BE2C (cell line): ENCODE measurements at places on chromosomes 16 and 17.

- no peak for DNase-seq
Measured at GRCh38 chr17:15649861-15650421, 30.4 kb upstream of the FBXW10B start.

DNA sequence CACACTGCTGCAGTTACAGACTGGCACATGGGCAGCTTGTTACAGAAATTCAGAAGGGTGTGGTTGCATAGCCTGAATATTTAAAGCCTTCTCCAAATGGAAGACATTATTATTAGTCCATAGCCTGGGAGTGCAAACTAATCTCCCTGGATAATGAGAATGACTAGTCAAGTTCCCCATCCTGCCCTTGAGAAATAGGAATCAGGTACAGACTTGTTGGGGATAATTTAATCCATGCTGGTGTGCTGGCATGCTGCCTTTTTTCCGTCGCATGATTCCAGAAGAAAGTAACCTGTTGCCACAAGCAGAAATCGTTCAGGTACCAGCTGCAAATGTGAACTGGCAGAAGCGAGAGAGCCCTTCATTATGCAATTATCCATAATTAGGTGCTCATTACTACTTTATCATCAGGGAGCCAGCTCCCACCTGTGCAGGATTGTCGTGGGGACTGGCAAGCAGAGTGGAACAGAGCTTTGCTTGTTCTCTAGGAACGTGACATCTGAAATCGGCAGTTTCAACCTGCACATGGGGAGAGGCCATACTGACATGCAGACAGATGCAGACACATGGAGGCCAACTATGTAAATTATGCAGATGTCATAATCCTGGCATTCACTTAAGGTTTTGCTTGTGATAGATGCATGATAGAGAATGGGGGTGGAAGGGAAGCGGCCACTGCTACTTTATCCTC lies 419.4 kb downstream of the PMP22 start:
- no peak for DNase-seq

- no peak for DNase-seq
Measured at GRCh38 chr17:47949946-47950345, 7.7 kb downstream of the PRR15L start.

GRCh38 chr16:28317040-28317880 lies 24.9 kb downstream of the SBK1 start:
- peak; percentile 85 for DNase-seq

DNA sequence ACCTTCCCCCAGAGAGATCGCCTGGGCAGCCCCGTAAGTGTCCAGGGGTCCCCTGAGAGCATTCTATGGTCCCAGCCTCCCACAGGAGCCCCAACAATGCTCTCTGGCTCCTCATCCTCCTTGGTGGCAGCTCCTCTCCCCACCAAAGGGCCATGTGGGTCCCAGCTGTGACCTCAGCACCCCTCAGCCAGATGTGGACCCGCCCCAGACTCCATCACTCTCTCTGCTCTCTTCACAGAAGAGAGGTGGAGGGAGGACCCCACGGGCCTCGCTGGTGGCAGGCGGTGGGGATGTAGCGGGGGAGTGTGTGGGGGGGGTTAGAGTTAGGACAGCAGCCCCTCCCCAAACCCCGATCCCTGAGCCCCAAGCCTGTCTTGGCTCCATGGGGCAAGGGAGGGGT lies 41.0 kb downstream of the SOCS3 start:
- no peak for DNase-seq

DNA sequence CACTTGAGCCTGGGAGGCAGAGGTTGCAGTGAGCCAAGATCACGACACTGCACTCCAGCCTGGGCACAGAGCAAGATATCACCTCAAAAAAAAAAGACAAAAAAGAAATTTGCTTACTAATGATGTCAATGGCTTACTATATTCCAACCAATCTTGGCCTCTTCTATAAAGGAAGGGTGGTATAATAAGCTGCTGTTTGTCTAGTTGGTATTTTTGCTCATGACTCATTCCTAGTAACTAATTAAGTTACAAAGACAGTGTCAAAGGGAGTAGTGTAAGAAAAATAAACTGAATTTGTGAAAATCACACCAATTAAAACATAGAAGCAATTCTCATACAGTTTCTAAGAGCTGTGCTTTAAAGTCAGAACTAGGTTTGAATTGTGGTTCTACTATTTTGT lies 82.5 kb downstream of the NLK start:
- DNase-seq = no peak

- DNase-seq = peak; percentile 81
Measured at GRCh38 chr17:29219378-29220047, 27.1 kb upstream of the CRYBA1 start.

DNA sequence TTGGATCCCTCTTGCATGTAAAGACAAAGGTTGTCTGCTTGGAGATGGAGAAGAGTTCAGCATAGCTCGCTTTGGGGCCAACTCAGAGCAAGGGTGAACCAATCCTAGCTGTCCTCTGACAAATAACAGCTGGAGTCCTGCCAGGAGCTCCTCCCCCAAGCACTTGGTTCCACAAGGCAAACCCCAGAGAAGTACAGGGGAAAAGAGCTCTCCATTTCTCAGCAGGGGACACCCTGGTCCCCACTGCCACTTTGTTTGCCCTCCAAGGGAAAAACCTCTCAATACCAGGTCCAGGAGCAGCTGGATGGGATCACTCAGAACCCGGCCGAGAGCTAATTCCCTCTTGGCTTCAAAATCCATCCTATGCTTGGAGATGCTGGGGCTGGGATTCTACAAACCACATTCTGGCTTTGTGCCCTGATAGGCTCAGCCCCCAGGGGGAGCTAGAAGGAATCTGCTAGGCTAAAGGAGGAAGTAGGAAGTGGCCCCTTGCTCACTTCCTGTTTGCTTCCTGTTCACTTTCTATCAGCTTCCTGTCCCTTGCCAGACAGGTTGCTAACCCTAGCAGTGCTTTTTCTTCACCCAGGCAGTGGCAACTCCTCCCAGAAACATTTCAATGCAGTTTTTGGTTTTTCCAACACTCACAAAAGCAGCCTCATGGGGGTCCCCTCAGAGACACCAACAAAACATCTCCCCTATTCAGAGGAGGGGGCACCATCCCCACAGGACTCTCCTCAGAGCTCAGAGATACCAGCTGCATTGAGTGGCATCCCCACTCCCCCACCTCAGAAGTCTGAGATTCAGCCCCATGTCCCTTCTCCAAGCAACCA lies 30.7 kb downstream of the CDRT4 start:
- peak; percentile 38 for DNase-seq

GRCh38 chr16:84498859-84499620 lies 5.4 kb downstream of the MEAK7 start:
- DNase-seq = no peak

- no peak for DNase-seq
Measured at GRCh38 chr16:17435318-17435717, 35.4 kb downstream of the XYLT1 start.
